ENCODE measurements at places on chromosomes 3 and 15. TPM values are rescaled to one million over a fixed set of nuclear protein-coding genes. Genes with fewer than 3 reads are reported as not detected.

RAB7A gene
- total RNA-seq = 57.0 TPM

GRCh38 chr3:38739396-38739689, 76.7 kb downstream of the SCN10A start:
- no peak for DNase-seq

DNA sequence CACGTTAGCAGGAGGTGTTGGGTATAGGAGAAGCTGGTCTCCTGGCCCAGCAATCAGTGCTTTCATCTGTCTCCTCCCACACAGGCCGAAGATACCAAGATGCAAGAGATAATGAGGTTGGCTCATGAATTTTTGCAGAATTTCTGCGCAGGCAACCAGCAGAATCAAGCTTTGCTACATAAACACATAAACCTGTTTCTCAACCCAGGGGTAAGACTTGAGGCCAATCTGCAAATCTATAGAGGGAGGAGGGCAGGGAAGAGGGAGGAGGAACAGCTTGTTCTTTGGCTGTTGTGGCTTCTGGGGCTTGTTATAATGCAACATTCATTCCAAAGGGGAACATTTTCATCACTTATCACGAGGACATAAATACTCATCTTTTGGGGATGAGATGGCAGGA, 195.3 kb downstream of the ITPR1 start:
- no peak for DNase-seq

DNA sequence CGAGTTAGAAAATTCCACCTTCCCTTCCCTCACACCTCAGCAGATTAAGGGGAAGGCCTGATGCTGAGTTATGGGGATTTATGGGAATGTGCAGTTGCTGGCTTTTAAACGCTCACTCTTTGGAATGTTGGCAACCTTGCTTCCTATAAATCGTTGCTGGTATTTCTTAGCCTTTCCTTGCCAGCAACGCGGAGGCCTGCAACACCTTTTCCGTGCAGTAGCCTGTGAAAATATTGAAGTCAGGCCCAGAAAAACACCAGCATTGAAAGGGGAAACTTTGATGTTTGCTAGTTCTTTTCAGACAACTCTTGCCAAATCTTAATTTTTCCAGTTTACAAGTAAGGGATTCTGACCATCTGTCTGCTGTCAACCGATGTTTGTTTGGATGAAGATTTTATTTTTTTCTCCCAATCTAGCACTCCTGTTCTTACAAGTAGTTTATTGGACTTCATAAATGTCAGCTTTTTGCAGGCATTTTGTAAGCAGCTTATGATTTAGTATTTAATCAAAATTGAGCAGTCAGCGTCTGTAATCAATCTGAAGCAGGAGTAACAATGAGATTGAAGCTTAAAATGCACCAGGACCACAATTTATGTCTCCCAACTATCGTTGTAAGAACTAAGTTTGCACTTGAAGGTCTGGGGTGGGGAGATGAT, 251.0 kb downstream of the RPLP1 start:
- DNase-seq = no peak

GRCh38 chr15:56893364-56893678, 25.1 kb upstream of the TCF12 start:
- no peak for DNase-seq

Measured in IMR-90 (cell line).